ENCODE measurements at places on chromosomes 5 and 9.

DNA sequence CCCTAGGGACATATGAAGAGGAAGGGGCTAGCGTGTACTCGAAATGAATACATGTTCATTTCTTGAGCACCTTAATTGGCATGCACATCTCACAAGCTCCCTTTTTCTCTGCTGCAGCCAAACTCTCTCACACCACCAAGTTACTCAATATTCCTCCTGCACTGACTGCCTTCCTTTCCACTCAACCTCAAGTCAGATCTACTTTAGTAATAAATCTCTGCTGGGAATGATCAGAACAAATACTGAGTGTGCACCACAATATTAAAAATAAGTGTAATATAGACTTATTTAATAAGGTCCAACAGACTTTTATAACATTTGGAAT lies 995.8 kb upstream of the WWC1 start:
- no peak for DNase-seq

DNA sequence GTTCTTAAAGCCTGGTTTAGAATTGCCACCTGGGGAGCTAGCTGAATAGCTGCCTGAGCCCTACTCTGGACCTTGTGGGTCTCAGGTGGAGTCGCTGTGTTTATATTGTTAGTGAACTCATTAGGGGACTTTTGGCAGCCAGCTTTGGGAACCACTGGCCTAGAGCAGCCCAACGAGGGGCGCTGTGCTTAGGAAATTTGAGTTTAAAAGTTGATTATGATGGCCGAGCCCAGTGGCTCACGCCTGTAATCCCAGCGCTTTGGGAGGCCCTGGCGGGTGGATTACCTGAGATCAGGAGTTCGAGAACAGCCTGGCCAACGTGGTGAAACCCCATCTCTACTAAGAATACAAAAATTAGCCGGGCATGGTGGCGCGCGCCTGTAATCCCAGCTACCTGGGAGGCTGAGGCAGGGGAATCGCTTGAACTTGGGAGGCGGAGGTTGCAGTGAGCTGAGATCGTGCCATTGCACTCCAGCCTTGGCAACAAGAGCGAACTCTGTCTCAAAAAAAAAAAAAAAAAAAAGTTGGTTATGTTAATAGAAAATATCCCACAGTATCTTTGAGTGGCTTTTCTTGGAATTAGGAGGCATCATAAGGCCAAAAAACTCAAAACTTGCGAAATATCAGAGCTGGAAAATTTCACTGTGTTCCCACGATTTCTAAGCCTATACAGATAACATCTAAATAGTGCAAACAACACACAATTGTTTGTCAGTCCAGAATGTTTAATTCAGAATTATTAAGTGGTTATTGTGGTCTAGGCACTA lies 809 bp downstream of the MCCC2 start:
- peak; percentile 33 for DNase-seq

DNA sequence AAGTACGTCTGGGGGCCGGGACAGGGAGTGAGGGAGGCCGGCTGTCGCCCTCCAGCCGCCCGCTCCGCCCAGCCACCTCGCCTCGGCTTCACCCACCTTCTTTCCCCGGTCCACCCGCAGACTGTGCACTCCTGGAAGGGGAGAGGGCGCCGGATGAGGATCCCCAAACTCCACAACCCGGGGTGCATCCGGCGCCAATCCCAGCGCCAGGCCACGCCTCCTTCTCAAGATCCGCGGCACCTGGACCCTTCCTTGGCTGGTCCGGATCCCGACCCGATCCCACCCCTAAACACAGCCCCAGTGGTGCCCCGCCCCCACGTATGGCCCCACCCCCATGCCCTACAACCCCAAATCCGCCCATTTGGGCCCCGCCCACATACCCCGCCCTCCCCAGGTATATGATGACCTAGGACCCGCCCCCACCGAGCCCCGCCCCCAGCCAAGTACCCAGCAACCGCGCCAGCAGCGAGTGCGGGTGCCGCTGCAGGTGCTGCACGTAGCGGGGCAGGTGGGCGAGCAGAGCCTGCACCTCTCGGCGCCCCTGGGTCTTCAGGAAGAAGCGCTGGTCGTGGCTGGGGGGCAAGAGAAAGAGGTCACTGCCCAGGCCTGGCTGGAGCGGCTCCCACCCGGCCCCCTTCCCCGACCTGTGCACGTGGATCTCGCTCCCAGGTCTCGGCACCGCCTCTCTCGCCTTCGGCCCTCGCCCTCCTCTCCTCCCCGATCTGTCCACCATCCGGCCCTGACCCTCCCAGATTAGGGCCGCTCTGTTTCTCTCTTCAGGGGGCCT lies 3.2 kb downstream of the PIP5KL1 start:
- DNase-seq, result peak; percentile 76

GRCh38 chr5:105506692-105507277 lies 1944.2 kb upstream of the NUDT12 start:
- DNase-seq, result no peak

GRCh38 chr9:127876764-127877562 lies 512 bp downstream of the AK1 start:
- no peak for DNase-seq

DNA sequence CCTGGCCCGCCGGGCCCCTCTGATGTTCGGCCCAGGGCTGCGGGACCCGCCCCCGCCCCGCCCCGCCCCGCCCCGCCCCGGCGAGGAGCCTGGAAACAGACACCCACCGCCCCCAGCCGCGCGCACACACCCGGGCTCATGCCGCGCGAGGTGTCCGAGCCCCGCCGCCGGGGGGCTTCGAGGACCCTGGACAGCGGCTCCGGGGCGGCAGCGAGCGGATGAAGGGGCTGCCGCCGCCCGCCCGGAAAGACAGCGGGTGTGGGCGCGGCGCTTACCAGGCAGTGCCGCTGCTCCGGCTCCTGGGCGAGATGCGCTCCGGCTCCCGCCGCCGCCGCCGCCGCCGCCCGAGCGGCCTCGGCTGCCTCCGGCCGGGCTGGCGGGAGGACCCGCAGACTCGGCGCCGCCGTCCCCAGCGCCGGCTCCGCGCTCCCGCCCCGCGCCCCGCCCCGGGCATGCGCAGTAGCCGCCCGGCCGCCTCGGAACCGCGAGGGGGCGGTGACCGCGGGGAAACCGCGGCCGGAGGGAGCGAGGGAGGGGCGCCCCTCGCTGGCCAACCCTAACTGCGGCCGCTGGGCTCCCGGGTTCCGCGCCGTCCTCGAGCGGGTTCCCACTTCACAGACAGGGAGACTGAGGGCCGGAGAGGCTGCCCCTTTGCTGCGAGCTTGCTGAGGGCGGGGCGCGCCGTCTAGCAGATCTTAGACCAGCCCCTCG lies at the start of gene GPRIN1:
TSS of gene GPRIN1 (minus strand) at position 433 of the 711 bp plus-strand sequence. CDS start 10,322 bp downstream, outside the sequence.
- DNase-seq, result peak; percentile 76

DNA sequence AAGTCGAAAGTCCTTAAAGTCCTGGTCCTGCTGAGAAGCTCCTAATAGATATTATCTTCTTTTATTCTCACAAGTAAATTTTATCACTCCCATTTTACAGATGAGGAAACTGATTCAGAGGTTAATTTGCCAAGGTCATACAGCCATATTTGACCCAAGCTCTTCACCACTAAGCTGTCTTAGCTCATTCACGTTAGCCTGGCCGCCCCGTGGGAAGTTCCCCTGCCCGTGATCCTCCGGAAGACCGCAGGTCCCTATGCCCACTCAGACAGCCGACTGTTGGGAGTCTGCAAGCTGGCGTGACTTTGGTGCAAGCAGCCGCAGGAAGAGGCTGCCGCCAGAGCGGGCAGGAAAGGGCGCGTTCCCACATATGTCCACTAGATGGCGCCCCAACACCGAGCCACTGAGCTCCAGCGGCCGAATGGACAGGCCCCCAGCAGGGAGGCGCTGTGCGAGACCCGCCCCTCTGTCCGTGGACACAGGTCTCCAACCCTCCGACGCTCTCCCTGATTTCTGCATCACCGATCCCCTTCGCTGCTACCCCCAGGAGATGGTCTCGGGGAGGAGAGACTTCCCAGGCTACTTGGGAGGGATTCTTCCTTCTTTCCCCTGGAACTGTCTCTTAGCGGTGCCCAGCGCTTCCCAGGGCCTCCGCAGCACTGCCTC lies 10.0 kb upstream of the ARAP3 start:
- peak; percentile 95 for DNase-seq

GRCh38 chr5:146620031-146620668 lies 104.2 kb upstream of the GPR151 start:
- DNase-seq, result no peak

- no peak for DNase-seq
Measured at GRCh38 chr9:130276955-130277354, 11.4 kb downstream of the HMCN2 start.

GRCh38 chr9:136231478-136232297 lies 13.9 kb downstream of the QSOX2 start:
- DNase-seq, result no peak

GRCh38 chr9:81559709-81560108 lies 129.6 kb downstream of the TLE1 start:
- DNase-seq, result no peak

GRCh38 chr5:157204765-157205164 lies 24.1 kb downstream of the ITK start:
- DNase-seq, result no peak

GRCh38 chr9:134568116-134568515 lies 73.5 kb upstream of the COL5A1 start:
- no peak for DNase-seq

DNA sequence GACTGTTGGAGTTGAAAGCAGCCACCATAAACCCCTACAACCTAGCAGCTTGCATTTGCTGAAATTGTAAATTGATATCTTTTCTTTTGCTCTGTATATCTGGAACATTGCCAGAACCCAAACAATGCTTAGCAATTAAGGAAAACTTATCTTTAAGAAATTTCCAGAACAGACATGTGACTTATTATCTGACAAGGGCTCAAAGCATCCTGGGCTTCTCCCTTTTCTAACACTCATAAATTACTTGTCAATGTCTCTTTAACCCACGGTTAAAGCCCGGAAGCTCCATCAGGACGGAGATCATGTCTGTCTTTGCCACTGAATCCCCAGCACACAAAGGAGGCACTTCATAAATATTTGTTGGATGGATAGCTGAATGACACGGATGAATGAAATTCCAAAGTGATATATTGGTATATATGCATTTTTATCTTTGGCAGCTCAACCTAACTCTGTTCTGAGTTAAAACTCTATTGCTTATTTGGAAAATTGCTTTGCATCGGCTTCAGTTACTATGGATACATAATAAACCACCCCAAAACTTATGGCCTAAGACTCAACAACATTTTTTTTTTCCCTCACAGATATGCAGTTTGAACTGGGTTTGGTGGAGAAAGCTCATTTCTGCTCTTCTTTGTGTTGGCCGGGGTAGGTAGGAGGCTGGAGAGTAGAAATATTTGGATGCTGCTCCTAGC lies 103.1 kb upstream of the CLINT1 start:
- DNase-seq, result no peak

- DNase-seq, result no peak
Measured at GRCh38 chr5:166317425-166317824, 1974.0 kb upstream of the WWC1 start.

DNA sequence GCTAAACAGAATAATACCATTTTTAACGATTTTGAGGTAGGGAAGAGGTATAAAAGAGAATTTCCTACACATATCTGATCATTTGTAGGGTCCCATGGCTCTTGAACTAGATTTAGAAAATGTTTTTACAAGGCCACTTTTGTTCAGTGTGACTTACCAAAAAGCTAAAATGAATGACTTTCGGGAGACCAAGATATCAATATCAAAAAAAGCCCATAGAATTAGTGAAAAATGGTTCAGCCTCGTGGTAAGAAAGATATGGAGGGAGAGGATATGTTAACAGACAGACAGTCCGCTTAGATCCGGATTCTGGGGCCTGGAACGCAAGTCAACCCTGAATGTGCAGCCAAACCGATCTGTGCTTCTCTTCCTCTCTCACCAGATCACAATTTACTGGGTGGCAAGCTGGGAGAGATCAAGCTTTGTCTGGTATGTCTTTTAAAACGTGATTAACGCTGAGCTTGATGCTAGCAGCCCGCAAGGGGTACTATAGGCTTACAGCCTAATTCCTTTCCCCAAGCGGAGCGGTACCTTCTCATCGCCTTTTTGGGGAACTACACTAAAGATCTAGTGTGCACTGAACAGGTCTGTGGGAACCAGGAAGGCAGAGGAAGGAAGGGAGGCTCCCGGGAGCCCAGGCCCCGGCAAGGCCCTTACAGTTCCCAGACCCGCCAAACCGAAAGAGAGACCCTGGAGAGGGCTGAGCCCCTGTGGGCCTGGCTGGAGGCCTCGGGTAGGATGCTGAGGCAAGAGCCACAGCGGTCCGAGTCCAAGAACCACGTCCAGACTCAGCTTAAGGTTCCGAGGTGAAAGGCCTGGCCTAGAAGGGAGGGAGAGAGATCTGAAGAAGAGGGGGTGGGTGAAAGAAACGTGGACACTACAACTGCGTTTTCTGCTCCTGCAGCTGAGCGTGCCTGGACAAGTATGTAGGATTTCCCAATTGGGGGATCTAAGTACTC lies 2.9 kb downstream of the NR2F1-AS1 start:
- no peak for DNase-seq

GRCh38 chr9:101409079-101409477 lies 10.4 kb downstream of the ZNF189 start:
- no peak for DNase-seq

DNA sequence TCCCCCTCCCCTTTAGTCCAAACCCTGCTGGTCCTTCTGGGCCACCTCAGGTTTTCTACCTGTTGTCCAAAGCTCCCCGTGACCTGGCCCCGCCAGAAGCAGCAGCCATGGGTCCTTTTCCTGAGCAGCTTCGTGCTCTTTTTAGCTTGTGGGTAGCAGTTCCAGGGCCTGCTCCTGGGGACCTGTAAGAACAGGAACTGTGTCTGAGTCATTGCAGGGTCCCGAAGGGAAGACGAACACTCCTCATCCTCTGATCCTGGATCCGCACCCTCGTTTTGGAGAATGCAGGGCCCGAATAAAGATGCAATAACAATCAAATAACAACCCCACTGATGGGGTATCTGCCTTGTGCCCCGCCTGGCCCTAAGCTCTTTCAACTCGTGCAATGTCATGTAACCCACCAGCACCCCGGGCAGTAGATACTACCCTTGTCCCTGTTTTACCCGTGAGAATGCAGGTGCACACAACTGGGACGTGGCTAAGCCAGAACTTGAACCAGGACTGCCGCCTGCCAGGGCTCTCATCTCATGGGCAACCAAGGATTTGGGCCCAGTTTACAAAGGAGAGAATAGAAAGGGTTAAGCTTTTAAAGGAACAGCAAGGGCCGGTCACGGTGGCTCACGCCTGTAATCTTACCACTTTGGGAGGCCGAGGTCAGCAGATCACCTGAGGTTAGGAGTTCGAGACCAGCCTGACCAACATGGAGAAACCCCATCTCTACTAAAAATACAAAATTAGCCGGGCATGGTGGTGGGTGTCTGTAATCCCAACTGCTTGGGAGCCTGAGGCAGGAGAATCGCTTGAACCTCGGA lies 33.2 kb downstream of the NEK6 start:
- DNase-seq, result no peak

DNA sequence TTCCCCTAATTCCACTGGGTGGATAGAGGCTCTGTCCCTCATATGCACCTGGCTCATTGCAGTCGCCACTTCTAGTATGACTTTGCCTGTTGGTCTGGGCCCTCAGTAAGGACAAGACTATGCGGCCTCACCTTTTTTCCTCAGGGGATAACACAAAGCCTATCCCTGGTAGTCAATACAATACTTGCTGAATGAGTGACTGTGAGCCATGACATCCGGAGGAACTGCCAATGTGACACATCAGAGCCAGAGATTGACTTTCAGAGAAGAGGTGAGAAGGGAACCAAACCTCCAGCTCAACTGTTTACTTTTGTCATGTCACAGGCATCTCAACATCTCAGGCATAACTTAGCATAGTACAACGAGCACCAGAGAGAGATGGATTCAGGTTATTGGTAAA lies 371.3 kb downstream of the DMRT2 start:
- no peak for DNase-seq

- DNase-seq, result no peak
Measured at GRCh38 chr5:1380910-1381309, 36.0 kb upstream of the CLPTM1L start.

- no peak for DNase-seq
Measured at GRCh38 chr5:157799578-157799977, 56.1 kb downstream of the LSM11 start.

- DNase-seq, result no peak
Measured at GRCh38 chr5:158770506-158770905, 329.2 kb downstream of the EBF1 start.

Data from stimulated activated CD8-positive, alpha-beta memory T cell treated with anti-CD3 and anti-CD28 coated beads, Interleukin-4, amount 100 ng/mL, for 48 hours (primary cell).